ENCODE measurements at places on chromosomes 1 and 21. TPM values are rescaled to one million over a fixed set of nuclear protein-coding genes. Genes with fewer than 3 reads are reported as not detected.

DNA sequence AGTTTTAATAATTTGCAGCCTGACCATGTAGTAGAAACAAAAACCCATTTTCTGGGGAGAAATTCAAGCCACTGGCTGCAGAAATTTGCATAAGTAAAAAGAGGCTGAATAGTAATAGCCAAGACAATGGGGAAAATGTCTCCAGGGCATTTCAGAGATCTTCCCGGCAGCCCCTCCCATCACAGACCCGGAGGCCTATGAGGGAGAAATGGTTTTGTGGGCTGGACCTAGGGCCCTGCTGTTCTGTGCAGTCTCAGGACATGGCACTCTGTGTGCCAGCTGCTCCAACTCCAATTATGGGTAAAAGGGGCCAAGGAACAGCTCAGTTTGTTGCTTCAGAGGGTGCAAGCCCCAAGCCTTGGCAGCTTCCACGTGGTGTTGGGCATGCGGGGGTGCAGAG is 39.7 kb upstream of the FNBP1L start:
- no peak for DNase-seq

DNA sequence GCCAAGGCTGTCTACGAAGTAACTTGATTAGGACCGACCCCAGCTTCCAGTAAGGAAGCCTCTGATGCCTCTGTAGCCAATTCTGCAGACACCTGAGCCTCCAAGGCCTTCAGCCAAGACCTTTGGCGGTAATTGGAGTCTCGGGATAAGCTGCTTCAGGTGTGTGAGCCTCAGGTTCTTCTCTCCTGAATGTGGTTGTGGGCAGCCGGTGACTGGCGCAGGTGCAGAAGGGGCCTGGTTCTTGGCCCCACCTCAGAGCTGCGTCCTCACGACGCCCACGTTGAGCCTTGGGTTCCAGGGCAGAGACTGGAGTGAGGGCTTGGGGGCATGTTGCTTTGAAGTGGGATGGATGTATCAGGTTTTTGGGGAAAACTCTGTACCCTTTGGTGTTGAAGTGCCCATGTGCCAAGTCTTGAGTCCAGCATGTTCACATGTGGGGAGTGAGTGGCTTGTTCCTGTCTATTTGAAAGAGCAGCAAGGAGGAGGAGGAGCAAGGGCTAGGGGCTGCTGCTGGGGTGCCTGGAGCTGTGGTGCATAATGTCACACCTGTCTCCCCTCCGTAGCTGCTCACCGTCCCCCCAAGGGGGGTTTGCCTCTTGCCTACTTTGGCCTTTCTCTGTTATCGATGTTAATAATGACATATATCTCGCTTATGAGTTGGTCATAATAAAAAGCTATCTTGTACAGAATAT is 1.4 kb downstream of the PSEN2 start:
- no peak for DNase-seq

Gene MTR
- 11.3 TPM for total RNA-seq

GRCh38 chr21:36846631-36847030 is 119.8 kb downstream of the HLCS start:
- DNase-seq: peak; percentile 25

Gene SYPL2
- total RNA-seq: 0.54 TPM

Gene FLVCR1
- total RNA-seq: 9.3 TPM

GRCh38 chr21:38798481-38798882 is 7.2 kb upstream of the ETS2 start:
- DNase-seq: peak; percentile 85

Gene NUDT17
- total RNA-seq: 10.1 TPM

All from H4 (cell line).